Nucleus accumbens (tissue), 56 donors: ENCODE measurements at places on chromosomes 4 and X.

DNA sequence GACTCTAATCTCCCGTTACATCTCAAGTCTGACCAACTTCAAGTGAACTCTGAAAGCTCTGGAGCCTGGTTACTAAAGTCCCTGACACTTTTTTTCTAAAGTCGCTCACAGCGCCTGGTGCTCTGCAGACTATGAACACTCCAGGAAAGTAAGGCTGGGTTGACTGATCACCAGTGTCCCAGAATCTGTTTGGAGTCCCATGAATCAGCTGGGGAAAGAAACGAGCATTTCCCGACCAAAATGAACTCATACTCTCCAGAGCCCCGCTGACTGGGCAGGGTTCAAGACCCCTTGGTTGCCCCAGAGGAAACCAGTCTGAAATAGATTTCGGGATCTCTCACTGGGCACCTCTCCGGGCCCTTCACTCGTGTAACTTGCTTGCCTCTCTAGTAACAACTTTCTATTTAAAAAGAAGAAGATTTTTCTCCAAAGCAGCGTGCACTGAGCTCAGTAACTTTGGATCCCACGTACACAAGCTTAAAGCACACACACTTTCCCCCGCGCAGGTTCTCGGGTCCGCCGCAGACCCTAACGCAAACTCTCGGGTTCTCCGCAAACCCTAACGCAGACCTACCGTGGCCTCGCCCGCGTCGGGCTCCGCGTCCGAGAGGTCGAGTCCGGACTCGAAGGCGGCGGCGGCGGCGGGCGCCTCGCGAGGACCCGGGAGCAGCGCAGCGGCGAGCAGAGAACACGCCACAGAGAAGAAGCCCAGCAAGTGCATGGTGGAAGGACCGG, 964 bp downstream of the VEGFC start:
- DNase-seq: no peak

- no peak for DNase-seq
These were observed 90.1 kb downstream of the CEP44 start for GRCh38 chr4:174373821-174374220.

DNA sequence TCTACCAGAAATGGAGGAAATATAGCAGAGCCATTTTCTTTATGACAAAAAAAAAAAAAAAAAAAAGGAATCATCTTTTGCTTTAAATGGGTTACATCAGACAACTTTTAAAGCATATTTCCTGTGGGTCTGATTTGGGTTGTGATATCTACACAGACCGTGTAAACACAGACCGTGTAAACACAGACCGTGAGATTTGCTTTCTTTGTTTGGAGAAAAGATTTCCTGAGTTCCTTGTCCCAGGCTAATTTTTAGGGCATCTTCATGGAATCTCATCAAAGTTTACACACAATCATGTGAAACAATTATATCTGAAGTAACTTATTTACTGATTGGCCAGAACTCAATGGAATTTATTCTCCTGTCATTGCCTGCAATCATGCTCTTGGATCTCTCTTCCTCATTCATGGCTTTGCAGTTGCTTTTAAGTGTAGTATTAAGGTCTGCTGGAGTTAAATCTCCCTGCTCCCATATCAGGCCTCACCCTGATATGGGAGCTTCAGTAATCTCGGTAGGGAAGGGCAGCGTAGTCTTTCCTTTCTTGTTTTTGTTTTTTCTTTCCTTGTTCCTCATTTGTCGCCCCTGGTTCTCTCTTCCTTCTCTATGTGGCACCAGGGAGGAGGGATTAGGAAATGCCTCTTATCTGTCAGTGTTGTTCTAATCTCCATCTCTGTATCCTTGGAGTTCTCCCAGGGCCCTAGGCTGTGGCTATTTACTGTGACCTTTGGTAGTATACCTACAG, 248.6 kb upstream of the JADE1 start:
- no peak for DNase-seq

GRCh38 chrX:22032084-22032483, at the start of gene PHEX:
TSS of gene PHEX (plus strand) at chrX:22032325. CDS start at chrX:22033006, 681 bp downstream.
- no peak for DNase-seq

- no peak for DNase-seq
These were observed 252.8 kb upstream of the SLC7A11 start for GRCh38 chr4:138494931-138495330.

DNA sequence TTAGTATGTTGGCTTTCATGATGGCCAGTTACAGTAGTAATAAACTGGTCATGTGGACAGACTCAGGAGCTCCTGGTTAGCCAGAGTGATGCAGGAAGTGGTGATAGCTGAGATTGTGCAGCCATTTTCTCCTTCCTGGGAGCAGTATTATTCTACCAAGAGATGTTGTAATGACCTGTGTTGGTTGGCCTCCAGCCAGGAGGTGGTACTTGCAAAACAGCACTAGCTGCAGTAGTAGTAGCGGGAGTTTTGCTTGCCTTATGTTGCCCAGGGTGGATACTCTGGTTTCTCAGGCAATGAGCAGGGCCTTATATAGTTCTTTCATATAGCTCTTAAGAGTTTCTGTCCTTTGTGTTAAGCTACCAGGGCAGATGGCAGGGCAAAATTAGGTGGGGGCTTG, 998.8 kb downstream of the GLUD2 start:
- no peak for DNase-seq

- no peak for DNase-seq
These were observed at the start of gene SOWAHD for GRCh38 chrX:119757979-119758730. TSS of gene SOWAHD (plus strand) at chrX:119758588. CDS start at chrX:119758668, 80 bp downstream.

GRCh38 chr4:162163892-162164759, at the start of gene FSTL5:
TSS of gene FSTL5 (minus strand) at chr4:162164000. CDS start at chr4:162111396, 52,604 bp downstream.
- DNase-seq: peak; percentile 56

DNA sequence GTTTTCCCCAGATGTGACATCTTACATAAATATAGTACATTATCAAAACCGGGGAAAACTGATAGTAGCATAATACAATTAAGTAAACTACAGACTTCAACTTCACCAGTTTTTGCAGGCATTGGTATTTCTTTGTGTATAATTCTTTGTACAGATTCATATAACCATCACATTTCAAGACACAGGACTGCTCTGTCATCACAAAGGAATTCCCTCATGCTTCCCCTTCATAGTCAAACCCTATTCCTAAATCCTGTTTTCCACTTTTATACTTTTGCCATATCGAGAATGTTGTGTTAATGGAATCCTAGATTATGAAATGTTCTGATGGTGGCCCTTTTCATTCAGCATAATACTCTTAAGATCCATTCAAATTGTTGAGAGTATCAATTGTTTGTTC, 36.0 kb downstream of the STIM2 start:
- DNase-seq: no peak

- DNase-seq: no peak
These were observed 469.6 kb downstream of the PDGFC start for GRCh38 chr4:156501962-156502361.

DNA sequence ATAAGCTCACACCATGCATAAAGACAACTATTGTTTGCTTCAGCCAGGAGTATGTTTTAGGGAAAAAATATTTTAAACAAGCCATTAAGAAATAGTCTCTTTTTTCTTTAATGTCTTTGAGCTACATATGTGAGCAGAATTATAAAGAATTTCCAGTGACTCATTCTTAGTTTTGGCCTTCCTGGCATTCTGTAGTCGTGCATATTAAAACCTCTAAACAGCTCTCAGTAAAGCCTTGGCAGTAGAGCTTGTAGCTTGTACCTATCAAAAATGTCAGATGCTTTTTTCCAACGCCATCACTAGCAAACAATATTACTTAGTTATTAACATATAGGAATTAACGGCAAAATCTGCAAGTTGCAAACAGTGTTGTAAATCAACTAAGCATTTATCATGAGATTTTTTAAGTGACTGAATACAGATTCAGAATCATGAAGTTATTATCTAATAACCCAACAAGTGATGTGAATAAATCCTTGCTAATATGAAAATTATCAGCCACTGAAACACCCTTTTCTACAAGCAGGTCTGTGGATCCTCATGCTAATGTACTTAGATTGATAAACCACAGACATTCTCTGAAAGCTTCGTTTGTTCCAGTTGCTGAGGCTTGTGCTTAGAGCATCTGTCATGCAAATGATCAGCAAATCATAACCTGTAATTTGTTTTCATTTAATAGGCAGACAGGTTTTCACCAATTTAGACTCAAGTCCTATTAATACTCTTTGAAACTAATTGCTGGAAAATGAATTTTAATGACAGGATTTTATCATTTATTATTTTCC, 412.0 kb upstream of the ATOH1 start:
- DNase-seq: no peak
